ENCODE measurements at places on chromosomes 6 and 20.

- DNase-seq, result no peak
These were observed 1.6 kb downstream of the PPP1R16B start for GRCh38 chr20:38806855-38807655.

DNA sequence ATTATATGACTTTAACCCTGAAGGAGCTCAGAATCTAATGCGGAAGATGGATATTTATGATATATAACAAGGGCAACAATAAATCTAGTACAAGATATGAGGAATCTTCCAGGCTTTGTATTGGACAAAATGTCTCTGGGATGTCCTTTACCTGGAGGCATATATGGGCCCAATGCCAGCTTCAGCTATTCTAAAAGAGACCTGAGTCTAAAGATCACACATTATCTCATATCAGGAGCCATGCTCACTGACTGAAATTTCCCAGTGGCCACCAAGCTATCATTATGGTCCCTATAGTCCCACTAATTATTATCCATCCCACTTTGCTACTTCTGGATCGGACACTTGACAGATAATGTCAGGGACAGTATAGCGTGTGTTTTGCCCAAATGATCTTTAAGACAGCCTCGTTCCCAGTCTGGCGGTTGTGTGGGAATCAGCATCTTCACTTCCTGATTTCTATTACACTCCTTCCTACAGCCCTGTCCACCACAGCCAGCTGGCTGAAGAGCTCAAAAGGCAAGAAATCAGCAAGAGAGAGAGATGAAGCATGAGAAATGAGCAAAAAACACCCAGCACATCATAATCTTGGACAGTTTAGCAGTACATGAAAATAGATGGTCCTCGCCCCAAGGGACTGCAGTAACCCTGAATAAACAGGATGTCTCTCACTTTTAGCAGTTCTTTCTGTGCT, 34.9 kb downstream of the KLHL31 start:
- DNase-seq, result no peak

- no peak for DNase-seq
These were observed 4.7 kb downstream of the ADA start for GRCh38 chr20:44646641-44647274.

- no peak for DNase-seq
These were observed 122.0 kb upstream of the SPTLC3 start for GRCh38 chr20:12886618-12887363.

- DNase-seq, result no peak
These were observed 275.3 kb downstream of the NRN1 start for GRCh38 chr6:5731435-5731834.

GRCh38 chr6:109477725-109478124, 5.3 kb downstream of the ZBTB24 start:
- no peak for DNase-seq

DNA sequence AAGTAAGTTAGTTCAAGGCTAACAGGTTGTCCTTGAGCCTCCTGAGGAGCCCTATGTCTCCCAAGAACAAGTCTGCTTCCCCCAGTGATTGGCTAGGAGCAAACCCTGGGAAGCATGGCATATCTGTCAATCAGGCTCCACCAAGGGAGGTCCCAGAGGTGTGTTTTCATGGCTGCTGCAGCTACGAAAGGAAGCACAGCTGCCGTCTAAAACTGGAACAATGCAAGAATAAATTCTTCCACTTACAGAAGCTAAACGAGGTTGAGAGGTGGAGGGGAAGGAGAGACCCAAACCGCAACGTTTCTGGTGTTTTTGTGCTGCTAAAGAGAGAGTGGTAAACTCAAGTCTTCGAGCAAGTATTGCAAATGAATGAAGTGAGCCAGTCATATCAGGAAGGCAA, 4.9 kb upstream of the PTGIS start:
- DNase-seq, result no peak

- no peak for DNase-seq
These were observed 169.4 kb downstream of the ZDHHC14 start for GRCh38 chr6:157550114-157550989.

GRCh38 chr6:151276112-151276740, 36.5 kb downstream of the AKAP12 start:
- DNase-seq, result peak; percentile 41

DNA sequence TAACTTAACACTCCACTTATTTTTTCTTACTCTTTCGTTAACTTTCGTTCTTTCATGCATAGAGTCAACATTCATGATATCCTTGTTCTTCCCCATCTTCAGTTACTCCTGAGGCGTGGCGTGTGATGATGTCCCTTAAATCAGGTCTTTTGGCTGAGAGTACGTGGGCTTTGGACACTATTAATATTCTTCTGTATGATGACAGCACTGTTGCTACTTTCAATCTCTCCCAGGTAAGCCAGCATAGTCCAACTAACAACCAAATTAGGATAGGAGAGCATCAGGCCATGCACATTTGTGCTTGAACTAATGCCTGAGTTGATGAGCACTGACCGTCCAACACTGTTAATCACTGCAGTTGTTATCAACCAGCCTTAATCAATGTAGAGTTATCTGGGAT, 119.6 kb downstream of the TMEM242 start:
- DNase-seq, result no peak

GRCh38 chr6:145842693-145843546, 28.3 kb upstream of the FBXO30 start:
- no peak for DNase-seq

DNA sequence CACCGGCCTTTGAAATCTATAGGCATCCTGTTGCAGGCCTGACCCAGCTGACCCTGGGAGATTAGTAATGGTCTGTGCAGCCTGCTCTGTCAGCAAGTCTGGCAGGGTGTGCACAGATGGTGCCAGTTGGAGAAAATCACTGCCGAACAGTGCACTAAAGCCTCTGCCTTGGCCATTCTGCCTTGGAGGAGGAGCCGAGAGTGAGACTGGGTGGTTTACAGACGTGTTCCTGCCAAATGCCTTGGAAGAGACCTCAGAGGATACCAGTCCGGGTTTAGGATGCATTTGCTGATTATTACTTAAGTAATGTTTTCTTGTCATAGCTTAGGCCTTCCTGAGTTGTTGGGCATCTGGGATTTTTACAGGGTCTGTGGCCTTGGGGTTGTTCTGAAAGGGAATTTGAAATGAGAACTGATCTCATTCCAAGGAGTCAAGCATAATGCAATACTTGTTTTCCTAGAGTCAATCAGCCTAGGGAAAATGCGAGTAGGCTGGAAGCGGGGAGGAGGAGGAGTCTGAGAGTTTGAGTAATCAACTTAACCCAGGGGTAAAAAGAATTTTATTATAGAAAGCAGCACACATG, 292.1 kb downstream of the SOX4 start:
- DNase-seq, result peak; percentile 48

DNA sequence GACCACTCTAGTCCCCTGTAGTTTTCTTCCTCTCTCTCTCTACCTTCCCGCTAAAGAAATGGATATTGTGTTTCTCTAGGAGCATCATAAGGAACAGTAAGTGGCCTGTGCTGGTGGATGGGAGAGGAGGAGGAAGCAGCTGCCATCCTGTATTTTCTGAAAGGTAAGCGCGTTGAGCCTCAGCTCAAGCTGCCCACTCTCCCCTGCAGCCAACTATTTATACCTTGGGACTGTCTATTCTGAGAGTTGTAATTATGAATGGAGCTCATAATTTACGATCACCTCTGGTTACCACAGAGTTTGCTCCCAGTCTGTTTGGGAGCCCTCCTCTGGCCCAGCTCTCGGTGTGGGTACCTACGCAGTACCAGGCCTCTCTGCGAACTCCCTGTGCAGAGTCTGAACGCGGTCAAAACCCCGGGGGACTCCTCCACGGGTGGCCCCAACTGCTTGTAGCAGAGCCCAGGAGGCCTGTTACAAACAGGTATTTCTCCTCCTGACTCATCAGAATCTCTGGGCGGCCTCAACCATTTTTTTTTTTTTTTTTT, 285.4 kb downstream of the SMOC2 start:
- no peak for DNase-seq

- no peak for DNase-seq
These were observed 189.6 kb downstream of the MAFB start for GRCh38 chr20:40499391-40499790.

GRCh38 chr6:151391471-151392413, at the start of gene ZBTB2:
ZBTB2 (minus strand) TSS chr6:151391559; CDS start chr6:151373637, 17,922 bp downstream.
- peak; percentile 67 for DNase-seq

GRCh38 chr6:111715321-111715720, 109.6 kb upstream of the TRAF3IP2 start:
- DNase-seq, result no peak

DNA sequence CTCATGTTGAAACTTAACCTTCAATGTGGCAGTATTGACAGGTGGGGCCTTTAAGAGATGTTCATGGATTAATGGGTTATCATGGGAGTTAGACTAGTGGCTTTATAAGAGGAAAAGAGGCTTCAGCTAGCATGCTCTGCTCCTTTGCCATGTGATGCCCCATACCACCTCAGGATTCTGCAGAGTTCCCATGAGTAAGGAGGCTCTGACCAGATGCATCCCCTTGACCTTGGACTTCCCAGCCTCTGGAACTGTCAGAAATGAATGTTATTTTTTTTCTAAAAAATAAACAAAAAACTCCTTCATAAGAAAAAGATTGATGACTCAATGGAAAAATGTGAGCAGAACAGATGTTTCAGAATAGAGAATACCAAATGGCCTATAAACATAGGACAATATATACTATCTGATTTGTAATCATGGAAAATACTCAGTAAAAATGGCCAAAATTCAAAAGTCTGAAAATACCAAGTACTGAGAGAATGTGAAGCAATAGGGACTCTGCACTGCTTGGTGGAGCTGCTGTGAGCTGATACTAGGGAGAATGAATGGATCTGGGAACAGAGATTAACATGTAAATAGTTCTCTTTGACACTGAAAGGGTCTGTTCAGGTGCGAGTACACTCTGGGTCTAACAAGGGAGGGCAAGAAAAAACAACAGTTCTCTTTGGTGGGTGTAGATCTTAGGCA, 7.4 kb upstream of the TRIM39 start:
- DNase-seq, result no peak
